Kidney epithelial cell (primary cell): ENCODE measurements at places on chromosomes 5 and 9.

GRCh38 chr9:21434202-21435014, 5.8 kb upstream of the IFNA1 start:
- DNase-seq, result no peak

GRCh38 chr9:110427497-110428104, 89.9 kb upstream of the TXNDC8 start:
- no peak for DNase-seq

GRCh38 chr5:125595095-125595494, 828.1 kb upstream of the GRAMD2B start:
- DNase-seq, result no peak

GRCh38 chr5:30937070-30937469, 256.4 kb upstream of the CDH6 start:
- no peak for DNase-seq

- no peak for DNase-seq
Observed at GRCh38 chr5:172659909-172660628, 19.0 kb downstream of the NEURL1B start.

GRCh38 chr5:79962575-79963222, 28.4 kb downstream of the MTX3 start:
- no peak for DNase-seq

- DNase-seq, result no peak
Observed at GRCh38 chr5:32975656-32976375, 264.7 kb downstream of the NPR3 start.

GRCh38 chr9:76181781-76182180, 212.4 kb downstream of the RFK start:
- no peak for DNase-seq

DNA sequence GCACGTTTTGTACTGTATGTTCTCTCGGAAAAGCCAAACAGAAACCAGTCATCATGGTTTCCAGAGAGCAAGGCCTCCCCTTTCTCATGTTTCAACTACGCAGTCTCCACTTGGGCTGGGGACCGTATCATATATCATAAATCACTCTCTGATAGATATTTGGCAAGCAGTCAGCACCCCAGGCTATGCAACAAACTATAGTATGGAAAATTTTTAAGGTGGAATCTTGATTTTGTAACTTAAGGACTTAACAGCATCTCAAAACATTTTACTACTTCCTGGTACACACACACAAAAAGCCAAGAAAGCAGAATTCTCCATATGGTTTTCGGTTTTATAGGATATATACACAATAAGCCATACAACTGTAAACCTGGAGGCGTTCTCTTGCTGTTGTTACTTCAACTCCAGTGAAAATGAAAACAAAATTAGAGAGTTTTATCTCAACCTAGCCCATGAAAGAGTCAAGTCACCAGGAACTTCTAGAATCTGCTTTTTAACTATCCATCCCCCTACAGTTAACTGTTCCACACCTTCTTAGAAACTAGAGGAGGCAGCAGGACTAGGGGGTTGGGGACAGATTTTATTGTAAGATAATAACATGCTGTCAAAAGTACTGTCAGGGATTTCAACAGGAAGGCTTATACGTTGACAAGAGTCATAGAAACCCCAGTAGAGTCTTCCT, 283.4 kb downstream of the NFIB start:
- DNase-seq, result no peak

GRCh38 chr5:59098743-59099142, 515.9 kb downstream of the RAB3C start:
- no peak for DNase-seq

- DNase-seq, result no peak
Observed at GRCh38 chr9:134604834-134605233, 36.8 kb upstream of the COL5A1 start.
